Spleen (tissue), 13 donors: ENCODE measurements at places on chromosomes 6 and 20.

DNA sequence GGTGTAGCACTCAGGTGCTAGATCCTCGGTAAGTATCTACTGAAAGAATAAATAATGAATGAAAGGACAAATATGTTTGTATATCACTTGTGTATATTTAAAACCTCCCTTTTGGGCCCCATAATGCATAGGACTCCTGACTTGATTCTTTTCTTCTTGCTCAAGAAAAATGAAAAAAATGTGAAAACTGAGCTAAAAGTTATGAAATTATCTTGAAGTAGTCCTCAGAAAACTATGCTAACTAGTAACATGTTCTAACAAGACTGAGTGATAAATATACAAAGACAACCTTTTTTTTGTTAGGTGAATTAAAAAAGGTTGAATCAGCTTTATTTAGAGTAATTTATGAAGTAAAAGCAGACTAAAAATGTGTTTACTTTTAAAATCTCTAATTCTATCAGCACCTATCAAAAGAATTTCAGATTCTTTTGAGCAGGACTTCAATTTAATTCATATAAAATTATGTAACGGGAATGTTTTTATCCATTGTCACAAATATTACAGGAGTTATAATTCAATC lies 247.8 kb upstream of the JAG1 start:
- H3K27ac ChIP-seq: no peak overlapping the region
- H3K4me1 ChIP-seq: no peaks in the 10 kb centered on the region
- H3K4me3 ChIP-seq: no peak overlapping the region
- H3K36me3 ChIP-seq: no peaks in the 10 kb centered on the region
- DNase-seq: no peak

- no peak for DNase-seq
- H3K27me3 ChIP-seq: peaks cover 7% of the 10 kb centered on the region
- no peak overlapping the region for H3K4me3 ChIP-seq
- peaks cover 12% of the 10 kb centered on the region for H3K4me1 ChIP-seq
- H3K36me3 ChIP-seq: no peaks in the 10 kb centered on the region
These were observed 6.4 kb downstream of the FAM83D start for GRCh38 chr20:38932457-38933120.

DNA sequence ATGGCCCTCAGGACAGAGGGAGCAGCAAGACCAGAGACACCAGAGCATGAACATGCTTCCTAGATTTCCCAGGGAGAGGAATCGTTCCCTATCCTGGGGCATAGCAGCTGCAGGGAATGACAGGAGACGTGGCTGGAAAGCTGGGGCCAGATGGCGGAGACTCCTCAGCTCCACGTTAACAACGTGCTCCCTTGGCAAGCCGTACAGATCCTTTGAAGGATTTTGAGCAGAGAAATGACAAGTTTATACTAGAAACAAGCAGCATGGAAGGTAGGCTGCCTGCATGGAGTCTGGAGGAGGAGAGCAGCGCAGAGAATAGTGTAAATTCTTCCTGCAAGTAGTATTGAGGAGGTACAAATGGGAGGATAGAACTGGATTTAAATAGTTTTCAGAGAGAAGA lies 11.7 kb downstream of the MYLIP start:
- H3K4me1 ChIP-seq: peaks cover 54% of the 10 kb centered on the region
- no peak for DNase-seq
- H3K27me3 ChIP-seq: no peaks in the 10 kb centered on the region
- H3K27ac ChIP-seq: no peak overlapping the region
- peaks cover 44% of the 10 kb centered on the region for H3K36me3 ChIP-seq
- H3K4me3 ChIP-seq: no peak overlapping the region

- H3K4me1 ChIP-seq: no peaks in the 10 kb centered on the region
- H3K36me3 ChIP-seq: no peaks in the 10 kb centered on the region
- no peak overlapping the region for H3K4me3 ChIP-seq
- DNase-seq: no peak
These were observed 28.2 kb upstream of the NOP56 start for GRCh38 chr20:2624190-2624589.

GRCh38 chr6:35396991-35397390 lies 54.6 kb downstream of the PPARD start:
- H3K4me1 ChIP-seq: peaks cover 24% of the 10 kb centered on the region
- no peak overlapping the region for H3K4me3 ChIP-seq
- no peak overlapping the region for H3K27ac ChIP-seq
- no peaks in the 10 kb centered on the region for H3K27me3 ChIP-seq
- H3K36me3 ChIP-seq: no peaks in the 10 kb centered on the region

- no peak overlapping the region for H3K4me3 ChIP-seq
- peaks cover 21% of the 10 kb centered on the region for H3K4me1 ChIP-seq
- no peaks in the 10 kb centered on the region for H3K27me3 ChIP-seq
- no peak overlapping the region for H3K27ac ChIP-seq
- DNase-seq: peak; percentile 61
These were observed 12.7 kb downstream of the TAF4 start for GRCh38 chr20:62052842-62053464.

- no peaks in the 10 kb centered on the region for H3K4me1 ChIP-seq
- H3K36me3 ChIP-seq: no peaks in the 10 kb centered on the region
- no peaks in the 10 kb centered on the region for H3K27me3 ChIP-seq
- no peak overlapping the region for H3K4me3 ChIP-seq
These were observed 103.6 kb upstream of the CNKSR3 start for GRCh38 chr6:154614101-154614500.

DNA sequence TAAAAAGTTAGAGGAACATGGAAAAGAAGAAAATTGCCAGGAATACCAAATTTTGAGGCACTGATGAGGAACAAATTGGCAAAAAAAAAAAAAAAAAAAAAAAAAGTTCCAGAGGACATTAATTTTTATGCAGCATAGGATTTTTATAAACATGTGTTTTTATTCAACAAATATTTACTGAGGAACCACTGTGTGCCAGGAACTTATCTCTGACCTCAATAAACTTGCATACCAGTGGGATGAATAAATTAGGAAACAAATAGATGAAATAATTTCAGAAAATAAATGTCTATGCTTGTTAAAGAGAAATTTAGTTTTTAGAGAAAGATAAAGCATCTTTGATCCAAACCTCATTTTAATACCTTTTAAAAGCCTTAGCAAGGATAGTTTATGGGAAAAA lies 175.1 kb downstream of the PDE10A start:
- H3K4me3 ChIP-seq: no peak overlapping the region
- H3K27ac ChIP-seq: no peak overlapping the region
- H3K4me1 ChIP-seq: no peaks in the 10 kb centered on the region

GRCh38 chr6:68126089-68126749 lies 508.9 kb upstream of the ADGRB3 start:
- no peaks in the 10 kb centered on the region for H3K4me1 ChIP-seq
- no peaks in the 10 kb centered on the region for H3K36me3 ChIP-seq
- H3K27me3 ChIP-seq: no peaks in the 10 kb centered on the region

DNA sequence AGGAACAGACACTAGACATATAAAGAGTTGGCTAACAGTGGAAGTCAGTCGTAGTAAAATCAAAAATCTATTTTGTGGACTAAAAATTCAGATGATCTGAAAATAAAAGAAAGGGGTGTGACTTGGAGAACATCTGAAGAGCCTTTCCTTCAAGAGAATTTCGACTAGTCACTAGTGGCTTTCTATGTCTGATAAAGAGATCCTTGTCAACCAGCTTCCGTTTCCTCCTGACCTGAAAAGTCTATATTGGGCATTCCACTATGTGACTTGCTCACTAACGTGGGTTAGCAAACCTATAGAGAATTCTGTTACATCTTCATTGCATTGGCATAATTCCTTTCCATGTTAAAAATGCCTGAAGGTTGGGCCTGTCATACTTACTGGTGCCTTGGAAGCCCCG lies 25.9 kb downstream of the TRAF3IP2 start:
- no peak for DNase-seq
- no peak overlapping the region for H3K27ac ChIP-seq
- no peak overlapping the region for H3K4me3 ChIP-seq
- no peaks in the 10 kb centered on the region for H3K27me3 ChIP-seq
- peaks cover 21% of the 10 kb centered on the region for H3K4me1 ChIP-seq

DNA sequence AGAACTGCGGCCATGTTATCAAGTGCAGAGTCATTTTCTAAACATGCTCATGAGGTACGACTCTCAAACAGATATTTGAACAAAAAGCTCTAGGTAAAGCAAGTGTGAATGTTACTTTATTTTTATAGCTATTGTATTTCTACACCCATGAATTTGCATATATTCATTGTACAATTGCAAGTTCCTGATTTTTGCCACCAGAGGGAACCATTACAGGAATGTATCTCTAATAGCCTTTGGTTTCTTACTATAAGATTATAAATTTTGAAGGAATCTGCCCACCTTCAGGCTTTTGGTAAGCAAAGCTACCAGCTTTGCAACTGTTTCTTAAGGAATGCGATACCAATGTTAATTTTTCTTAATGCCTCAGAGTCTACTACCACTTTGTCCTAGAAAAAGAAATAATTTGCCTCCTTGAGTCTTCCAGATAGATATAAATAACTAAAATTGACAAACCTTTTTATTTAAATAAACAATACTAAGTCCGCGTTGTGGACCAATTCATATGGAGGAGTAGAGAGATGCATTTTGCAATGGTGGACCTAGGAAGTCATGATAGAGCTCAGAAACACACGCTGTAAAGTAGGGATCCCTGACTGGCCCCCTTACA lies 125.4 kb upstream of the SAMD5 start:
- H3K4me1 ChIP-seq: no peaks in the 10 kb centered on the region
- H3K4me3 ChIP-seq: no peak overlapping the region
- H3K27me3 ChIP-seq: no peaks in the 10 kb centered on the region
- H3K36me3 ChIP-seq: peaks cover 5% of the 10 kb centered on the region
- DNase-seq: no peak

- H3K36me3 ChIP-seq: no peaks in the 10 kb centered on the region
- no peaks in the 10 kb centered on the region for H3K4me1 ChIP-seq
- H3K27me3 ChIP-seq: no peaks in the 10 kb centered on the region
- no peak for DNase-seq
These were observed 183.4 kb downstream of the ALDH8A1 start for GRCh38 chr6:134766497-134766896.

DNA sequence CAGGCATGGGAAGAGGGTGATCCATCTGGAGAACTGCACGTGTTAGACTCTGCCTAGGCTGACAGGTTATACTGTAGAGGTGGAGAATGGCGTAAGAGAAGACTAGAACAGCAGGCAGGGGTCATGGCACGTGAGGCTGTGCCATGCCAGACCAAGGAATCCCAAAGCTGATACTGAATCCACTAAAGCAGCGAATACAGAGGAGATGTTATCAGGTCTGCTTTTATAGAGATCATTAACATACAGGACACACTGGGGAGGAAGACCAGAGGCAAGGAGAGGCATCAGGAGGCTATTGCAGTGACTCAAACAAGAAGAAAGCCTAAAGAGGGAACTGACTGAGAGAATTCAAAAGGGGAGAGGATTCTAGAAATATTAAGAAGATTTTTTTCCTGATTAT lies 12.9 kb downstream of the PHACTR1 start:
- H3K36me3 ChIP-seq: no peaks in the 10 kb centered on the region
- no peak overlapping the region for H3K4me3 ChIP-seq
- H3K4me1 ChIP-seq: no peaks in the 10 kb centered on the region
- H3K27me3 ChIP-seq: no peaks in the 10 kb centered on the region
- H3K27ac ChIP-seq: no peak overlapping the region
- DNase-seq: no peak

- H3K36me3 ChIP-seq: no peaks in the 10 kb centered on the region
- DNase-seq: no peak
- H3K27me3 ChIP-seq: no peaks in the 10 kb centered on the region
- H3K4me3 ChIP-seq: no peak overlapping the region
- no peaks in the 10 kb centered on the region for H3K4me1 ChIP-seq
These were observed 41.5 kb upstream of the EPB41L1 start for GRCh38 chr20:36113036-36113435.

GRCh38 chr20:54933212-54933904 lies 458.0 kb downstream of the DOK5 start:
- no peak for DNase-seq
- no peaks in the 10 kb centered on the region for H3K27me3 ChIP-seq
- H3K27ac ChIP-seq: no peak overlapping the region
- H3K4me3 ChIP-seq: no peak overlapping the region

- no peaks in the 10 kb centered on the region for H3K36me3 ChIP-seq
- no peak overlapping the region for H3K27ac ChIP-seq
- H3K4me1 ChIP-seq: no peaks in the 10 kb centered on the region
- no peak for DNase-seq
- no peaks in the 10 kb centered on the region for H3K27me3 ChIP-seq
These were observed 61.1 kb downstream of the CCN2 start for GRCh38 chr6:131890091-131890490.

- H3K4me1 ChIP-seq: peaks cover 10% of the 10 kb centered on the region
- peaks cover 100% of the 10 kb centered on the region for H3K36me3 ChIP-seq
- H3K27me3 ChIP-seq: no peaks in the 10 kb centered on the region
- H3K27ac ChIP-seq: no peak overlapping the region
- no peak overlapping the region for H3K4me3 ChIP-seq
These were observed 73.6 kb downstream of the ZMYND8 start for GRCh38 chr20:47282864-47283263.

GRCh38 chr6:83008626-83009025 lies 57.0 kb downstream of the UBE3D start:
- DNase-seq: no peak
- no peaks in the 10 kb centered on the region for H3K27me3 ChIP-seq
- H3K4me3 ChIP-seq: no peak overlapping the region

- H3K4me3 ChIP-seq: no peak overlapping the region
- H3K27me3 ChIP-seq: no peaks in the 10 kb centered on the region
- no peak for DNase-seq
- H3K27ac ChIP-seq: no peak overlapping the region
- no peaks in the 10 kb centered on the region for H3K36me3 ChIP-seq
These were observed 75.8 kb upstream of the E2F3 start for GRCh38 chr6:20325641-20326421.

DNA sequence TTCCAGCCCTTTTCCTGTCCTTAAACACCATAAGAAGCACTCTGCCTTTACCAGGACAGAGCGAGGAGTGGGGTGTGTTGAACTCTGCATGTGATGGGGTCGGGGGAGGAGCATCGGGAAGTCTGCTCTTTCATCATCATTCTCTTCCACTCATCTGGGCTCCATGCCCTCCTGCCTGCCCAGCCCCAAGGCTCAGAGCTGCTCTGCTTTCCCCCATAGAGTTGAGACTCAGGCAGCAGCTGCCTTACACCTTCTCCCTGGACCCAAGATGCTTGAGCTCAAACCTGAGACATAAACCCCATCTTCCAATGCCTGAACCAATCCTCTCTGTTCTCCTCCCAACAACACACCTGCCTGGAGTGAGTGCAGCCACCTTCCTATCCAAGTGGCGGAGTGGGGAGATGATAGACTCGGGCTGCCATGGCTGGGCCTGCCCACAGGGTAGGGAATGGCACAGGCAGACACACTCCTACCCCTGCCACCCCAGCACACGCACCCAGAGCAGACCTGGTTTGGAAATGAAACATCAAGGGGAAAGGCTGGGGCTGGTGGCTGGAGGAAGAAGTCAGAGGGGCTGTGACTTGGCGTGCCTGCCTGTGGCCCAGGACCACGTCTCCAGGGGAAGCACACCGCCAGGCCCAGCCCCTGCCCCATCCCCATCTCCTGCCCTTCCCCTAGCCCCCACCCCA lies 28.4 kb downstream of the TFEB start:
- peak overlapping the region; percentile 86 for H3K27ac ChIP-seq
- DNase-seq: no peak
- H3K27me3 ChIP-seq: no peaks in the 10 kb centered on the region
- peaks cover 41% of the 10 kb centered on the region for H3K4me1 ChIP-seq
- H3K4me3 ChIP-seq: no peak overlapping the region
